ENCODE measurements at places on chromosomes 7 and 10.

- ATAC-seq: no peak
Measured at GRCh38 chr10:7980196-7980595, 74.3 kb upstream of the GATA3 start.

DNA sequence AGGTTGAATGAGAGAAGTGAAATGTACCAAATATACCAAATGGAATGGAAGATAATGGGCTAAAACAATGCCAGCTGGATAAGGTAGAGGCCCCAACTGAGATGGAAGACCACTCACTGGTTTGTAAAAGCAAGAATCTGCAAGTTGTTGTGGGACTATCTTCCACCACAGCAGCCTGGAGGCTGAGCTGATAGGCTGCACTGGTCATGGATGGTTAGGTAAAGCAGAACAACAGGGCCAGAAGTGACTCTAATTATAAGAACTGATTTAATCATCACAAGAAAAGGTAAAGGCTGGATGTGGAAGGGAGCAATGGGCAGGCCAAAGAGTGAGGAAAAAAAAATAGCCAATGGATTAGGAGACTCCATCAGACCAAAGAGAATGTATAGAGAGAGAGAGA, 11.8 kb downstream of the TFEC start:
- no peak for ATAC-seq

- ATAC-seq: no peak
Measured at GRCh38 chr10:42877496-42878030, 95.0 kb downstream of the BMS1 start.

DNA sequence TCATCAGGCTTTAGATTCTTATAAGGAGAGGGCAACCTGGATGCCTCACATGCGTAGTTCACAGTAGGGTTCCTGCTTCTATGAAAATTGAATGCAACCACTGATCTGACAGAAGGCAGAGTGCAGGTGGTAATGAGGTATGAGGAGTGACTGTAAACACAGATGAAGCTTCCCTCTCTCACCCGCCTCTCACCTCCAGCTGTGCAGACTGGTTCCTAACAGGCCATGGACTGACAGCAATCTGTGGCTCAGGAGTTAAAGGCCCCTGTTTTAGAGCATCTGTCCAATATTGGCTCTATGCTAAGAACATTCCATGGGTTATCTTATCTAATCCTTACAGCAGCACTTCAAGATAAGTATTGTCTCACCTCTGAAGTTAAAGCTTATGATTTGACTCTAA, 213.5 kb upstream of the NRP1 start:
- ATAC-seq: no peak

DNA sequence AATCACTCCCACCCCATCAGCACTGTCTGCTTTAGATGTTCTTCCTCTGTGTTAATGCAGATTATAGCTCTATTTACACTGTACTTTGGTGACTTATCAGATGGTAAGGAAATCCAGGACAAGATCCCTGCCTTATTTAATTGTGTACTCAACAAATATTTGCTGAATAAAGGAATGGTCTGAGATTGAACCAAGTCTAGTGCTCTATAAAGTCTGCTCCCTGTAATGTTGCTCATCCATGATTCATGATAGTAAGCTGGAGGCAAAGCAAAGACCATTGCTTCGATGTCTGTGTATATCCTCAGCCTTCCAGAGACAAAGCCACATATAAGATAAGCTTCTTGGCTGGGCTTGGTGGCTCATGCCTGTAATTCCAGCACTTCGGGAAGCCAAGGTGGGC, 33.5 kb downstream of the PLCE1 start:
- ATAC-seq: no peak

- ATAC-seq: peak; percentile 81
Measured at GRCh38 chr10:70272925-70273316, 10.9 kb downstream of the NPFFR1 start.

All from motor neuron (in vitro differentiated cells).